ENCODE measurements at places on chromosomes 6 and 20.

- no peaks in the 10 kb centered on the region for H3K36me3 ChIP-seq
- H3K4me1 ChIP-seq = peaks cover 3% of the 10 kb centered on the region
- no peak for DNase-seq
- no peak overlapping the region for H3K4me3 ChIP-seq
- H3K27ac ChIP-seq = no peak overlapping the region
- no peaks in the 10 kb centered on the region for H3K27me3 ChIP-seq
These were observed 168.4 kb downstream of the EDN1 start for GRCh38 chr6:12458558-12458957.

GRCh38 chr6:46937642-46938041 lies 15.9 kb upstream of the ADGRF5 start:
- H3K27ac ChIP-seq = no peak overlapping the region
- no peak overlapping the region for H3K4me3 ChIP-seq
- no peaks in the 10 kb centered on the region for H3K36me3 ChIP-seq
- H3K4me1 ChIP-seq = no peaks in the 10 kb centered on the region
- DNase-seq = no peak

DNA sequence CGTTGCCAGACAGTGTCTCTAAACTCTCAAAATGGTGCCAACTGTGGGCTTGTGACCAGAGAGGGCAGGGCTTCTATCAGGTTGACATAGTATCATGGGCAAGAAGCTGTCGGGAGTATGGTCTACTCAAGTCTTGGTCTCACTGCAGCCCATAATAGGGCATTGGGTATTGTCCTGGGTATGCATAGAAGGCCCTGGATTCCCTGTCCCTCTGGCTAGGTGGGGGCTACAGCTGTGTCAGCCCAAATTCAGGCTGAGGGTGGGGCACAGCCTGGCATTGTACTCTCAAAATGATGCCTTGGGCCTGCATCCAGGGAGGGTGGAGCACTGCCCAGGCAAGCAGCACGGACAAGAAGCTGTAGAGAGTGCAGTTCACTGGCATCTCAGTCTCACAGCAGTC lies 408.8 kb upstream of the MAN1A1 start:
- H3K4me3 ChIP-seq = no peak overlapping the region
- no peaks in the 10 kb centered on the region for H3K27me3 ChIP-seq
- H3K36me3 ChIP-seq = no peaks in the 10 kb centered on the region
- H3K4me1 ChIP-seq = no peaks in the 10 kb centered on the region

GRCh38 chr6:110183292-110183885 lies 3.2 kb downstream of the CDC40 start:
- H3K27me3 ChIP-seq = no peaks in the 10 kb centered on the region
- DNase-seq = no peak
- no peak overlapping the region for H3K4me3 ChIP-seq
- H3K4me1 ChIP-seq = peaks cover 12% of the 10 kb centered on the region

- peak overlapping the region; percentile 83 for H3K4me3 ChIP-seq
- no peak for DNase-seq
- no peak overlapping the region for H3K27ac ChIP-seq
- no peaks in the 10 kb centered on the region for H3K36me3 ChIP-seq
- H3K27me3 ChIP-seq = peaks cover 44% of the 10 kb centered on the region
These were observed 3.1 kb downstream of the BMP6 start for GRCh38 chr6:7728855-7729590.

GRCh38 chr20:53081916-53082863 lies 110.0 kb downstream of the TSHZ2 start:
- no peaks in the 10 kb centered on the region for H3K36me3 ChIP-seq
- H3K4me3 ChIP-seq = no peak overlapping the region
- no peak for DNase-seq
- no peaks in the 10 kb centered on the region for H3K27me3 ChIP-seq

DNA sequence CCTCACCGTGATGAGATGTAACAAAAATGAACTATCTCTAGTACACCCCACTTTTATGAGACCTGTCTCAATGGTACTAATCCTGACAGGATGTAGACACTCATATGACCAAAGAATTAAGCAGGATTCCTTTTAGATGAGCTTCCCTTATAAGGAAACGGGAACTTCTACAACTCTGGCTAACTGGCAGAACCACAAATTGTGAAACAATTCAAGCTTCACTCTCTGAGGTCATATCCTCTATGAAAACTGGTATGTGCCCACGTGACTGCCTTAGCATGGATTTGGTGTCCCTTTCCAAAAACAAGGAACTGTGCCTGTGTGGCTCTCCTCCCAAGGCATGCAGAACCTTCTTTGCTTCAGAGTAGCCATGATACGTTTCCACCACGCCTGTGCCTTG lies 14.1 kb upstream of the CPNE5 start:
- no peak for DNase-seq
- H3K36me3 ChIP-seq = peaks cover 16% of the 10 kb centered on the region
- no peak overlapping the region for H3K4me3 ChIP-seq
- no peak overlapping the region for H3K27ac ChIP-seq

- DNase-seq = peak; percentile 62
- no peaks in the 10 kb centered on the region for H3K36me3 ChIP-seq
- H3K27ac ChIP-seq = peak overlapping the region; percentile 45
- H3K27me3 ChIP-seq = no peaks in the 10 kb centered on the region
- H3K4me3 ChIP-seq = peak overlapping the region; percentile 83
These were observed 29.9 kb upstream of the ZNF184 start for GRCh38 chr6:27502508-27503435.

DNA sequence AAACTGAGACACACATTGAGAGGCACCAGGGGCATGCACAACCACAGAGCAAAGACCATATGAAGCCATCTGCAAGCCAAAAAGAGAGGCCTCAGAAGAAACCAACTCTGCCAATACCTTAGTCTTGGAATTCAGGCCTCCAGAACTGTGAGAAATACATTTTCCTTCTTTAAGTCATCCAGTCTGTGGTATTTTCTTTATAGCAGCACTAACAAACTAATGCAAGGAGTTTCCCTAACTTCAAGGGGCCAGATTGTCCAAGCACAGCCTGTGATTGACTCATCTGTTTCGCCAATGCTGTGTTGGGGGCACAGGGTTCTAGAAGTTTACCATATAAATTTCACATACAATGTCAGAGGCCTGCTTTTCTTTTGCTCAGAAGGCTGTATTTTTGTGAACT lies 364.6 kb downstream of the GJA1 start:
- H3K4me1 ChIP-seq = no peaks in the 10 kb centered on the region
- H3K27me3 ChIP-seq = no peaks in the 10 kb centered on the region
- no peak for DNase-seq
- no peak overlapping the region for H3K27ac ChIP-seq
- no peak overlapping the region for H3K4me3 ChIP-seq

DNA sequence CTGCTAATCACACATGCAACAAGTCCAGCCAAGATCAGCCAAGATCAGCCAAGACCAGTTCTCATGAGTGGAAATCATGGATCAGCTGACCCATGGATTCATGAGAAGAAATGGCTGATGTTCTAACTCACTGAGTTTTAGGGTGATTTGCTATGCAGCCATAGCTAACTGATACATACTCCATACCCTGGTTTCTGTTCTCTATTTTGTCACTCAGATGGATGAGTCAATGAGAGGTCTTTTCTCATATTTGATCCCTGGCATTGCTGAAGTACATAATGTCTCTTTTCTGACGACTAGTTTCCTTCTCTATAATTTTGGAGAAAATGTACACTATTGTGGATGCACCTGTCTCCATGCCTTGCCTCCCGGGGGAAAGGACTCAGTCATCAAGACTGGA lies 118.4 kb upstream of the LY86 start:
- H3K4me1 ChIP-seq = peaks cover 2% of the 10 kb centered on the region
- no peaks in the 10 kb centered on the region for H3K36me3 ChIP-seq
- no peak overlapping the region for H3K4me3 ChIP-seq
- no peak overlapping the region for H3K27ac ChIP-seq
- H3K27me3 ChIP-seq = peaks cover 2% of the 10 kb centered on the region
- no peak for DNase-seq

GRCh38 chr6:165515963-165516624 lies 146.9 kb downstream of the PDE10A start:
- H3K27me3 ChIP-seq = no peaks in the 10 kb centered on the region
- no peak for DNase-seq
- H3K4me1 ChIP-seq = peaks cover 2% of the 10 kb centered on the region
- no peaks in the 10 kb centered on the region for H3K36me3 ChIP-seq

DNA sequence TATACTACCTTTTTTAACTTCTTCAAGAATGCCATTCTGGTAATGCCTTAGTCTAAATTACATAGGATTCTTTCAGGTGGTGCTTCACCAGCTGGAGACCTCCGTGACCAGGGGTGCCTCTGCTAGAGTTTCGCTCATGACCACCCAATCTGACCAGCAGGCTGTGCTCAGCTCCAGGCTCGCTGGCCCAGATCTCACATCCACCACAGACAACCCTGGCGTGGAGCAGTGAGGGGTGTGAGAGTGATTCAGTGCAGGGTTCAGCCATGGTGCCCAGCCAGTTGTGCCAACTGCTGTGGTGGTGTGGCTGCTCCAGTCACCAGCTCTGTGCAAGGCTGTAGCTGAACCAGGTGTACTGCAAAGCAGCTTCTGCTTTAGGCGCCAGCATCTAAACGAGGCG lies 198.6 kb downstream of the MMUT start:
- no peak overlapping the region for H3K27ac ChIP-seq
- H3K27me3 ChIP-seq = no peaks in the 10 kb centered on the region
- DNase-seq = no peak
- H3K36me3 ChIP-seq = no peaks in the 10 kb centered on the region
- H3K4me1 ChIP-seq = no peaks in the 10 kb centered on the region

- H3K27me3 ChIP-seq = no peaks in the 10 kb centered on the region
- DNase-seq = no peak
- H3K4me1 ChIP-seq = no peaks in the 10 kb centered on the region
- H3K4me3 ChIP-seq = no peak overlapping the region
- no peak overlapping the region for H3K27ac ChIP-seq
These were observed 253.8 kb upstream of the STXBP5 start for GRCh38 chr6:146950351-146950835.

DNA sequence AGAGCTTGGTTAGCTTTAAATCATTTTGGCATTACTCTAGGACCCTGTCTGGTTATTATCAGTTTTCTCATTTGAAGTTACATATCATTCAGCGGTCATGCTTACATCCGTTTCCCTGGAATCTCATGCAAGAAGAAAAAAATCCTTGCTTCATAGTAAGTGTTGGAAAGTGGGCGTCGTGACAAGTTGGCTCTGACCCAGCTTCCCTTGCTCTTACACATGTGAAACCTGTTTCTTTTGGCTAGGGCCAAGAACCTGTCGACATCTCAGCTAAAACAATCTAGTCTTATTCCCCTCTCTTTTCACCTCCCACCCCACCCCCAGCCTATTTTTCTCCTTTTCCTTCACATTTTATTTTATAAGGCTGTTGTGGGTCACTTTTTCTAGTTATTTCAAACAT lies 45.5 kb downstream of the ANKS1A start:
- no peaks in the 10 kb centered on the region for H3K4me1 ChIP-seq
- no peak for DNase-seq
- H3K4me3 ChIP-seq = no peak overlapping the region
- H3K27me3 ChIP-seq = no peaks in the 10 kb centered on the region

- H3K27ac ChIP-seq = no peak overlapping the region
- H3K36me3 ChIP-seq = peaks cover 4% of the 10 kb centered on the region
- no peaks in the 10 kb centered on the region for H3K27me3 ChIP-seq
- no peak for DNase-seq
- peaks cover 3% of the 10 kb centered on the region for H3K4me1 ChIP-seq
These were observed 39.0 kb downstream of the DSE start for GRCh38 chr6:116409756-116410155.

GRCh38 chr6:32195652-32195901 lies 3.1 kb upstream of the GPSM3 start:
- H3K4me3 ChIP-seq = peak overlapping the region; percentile 61
- H3K4me1 ChIP-seq = peaks cover 32% of the 10 kb centered on the region
- H3K27me3 ChIP-seq = no peaks in the 10 kb centered on the region
- peak; percentile 100 for DNase-seq

DNA sequence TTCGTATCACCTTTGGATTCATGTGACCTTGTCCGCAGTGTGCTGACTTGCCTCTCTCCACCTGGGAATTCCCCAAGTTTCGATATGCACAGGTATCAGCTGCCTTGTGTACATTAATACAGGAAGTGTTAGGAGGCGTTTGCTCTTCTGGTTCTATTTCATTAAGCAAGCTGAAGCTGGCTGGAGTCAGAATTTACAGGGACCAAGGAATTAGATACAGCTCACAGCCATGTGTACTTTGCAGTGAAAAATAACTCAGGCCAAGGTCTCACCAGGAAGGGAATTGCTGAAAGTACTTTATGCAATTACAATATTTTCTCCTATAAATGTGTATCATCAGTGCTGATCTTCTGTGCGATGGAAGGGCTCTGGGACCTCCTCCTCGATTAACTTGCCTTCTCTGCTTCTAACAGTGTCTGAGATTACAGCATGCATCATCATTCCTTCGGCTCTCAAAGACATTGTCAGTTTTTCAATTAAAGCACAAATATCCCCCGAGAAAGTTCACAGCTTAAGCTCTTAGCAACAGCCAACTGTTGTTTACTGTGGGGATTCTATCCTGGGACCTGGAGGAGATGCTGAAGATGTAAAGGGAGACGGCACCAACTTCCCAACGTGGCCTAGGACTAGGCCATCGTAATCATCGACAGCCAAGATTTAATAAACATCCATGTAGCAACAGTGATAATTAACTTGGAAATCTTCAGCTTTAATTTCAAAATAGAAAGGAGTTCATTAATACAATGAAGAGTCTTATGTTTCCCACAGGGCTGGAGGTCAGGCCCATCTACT lies 13.8 kb upstream of the TIAM2 start:
- no peaks in the 10 kb centered on the region for H3K27me3 ChIP-seq
- H3K4me1 ChIP-seq = no peaks in the 10 kb centered on the region
- DNase-seq = no peak
- no peaks in the 10 kb centered on the region for H3K36me3 ChIP-seq
- no peak overlapping the region for H3K4me3 ChIP-seq
- H3K27ac ChIP-seq = no peak overlapping the region

DNA sequence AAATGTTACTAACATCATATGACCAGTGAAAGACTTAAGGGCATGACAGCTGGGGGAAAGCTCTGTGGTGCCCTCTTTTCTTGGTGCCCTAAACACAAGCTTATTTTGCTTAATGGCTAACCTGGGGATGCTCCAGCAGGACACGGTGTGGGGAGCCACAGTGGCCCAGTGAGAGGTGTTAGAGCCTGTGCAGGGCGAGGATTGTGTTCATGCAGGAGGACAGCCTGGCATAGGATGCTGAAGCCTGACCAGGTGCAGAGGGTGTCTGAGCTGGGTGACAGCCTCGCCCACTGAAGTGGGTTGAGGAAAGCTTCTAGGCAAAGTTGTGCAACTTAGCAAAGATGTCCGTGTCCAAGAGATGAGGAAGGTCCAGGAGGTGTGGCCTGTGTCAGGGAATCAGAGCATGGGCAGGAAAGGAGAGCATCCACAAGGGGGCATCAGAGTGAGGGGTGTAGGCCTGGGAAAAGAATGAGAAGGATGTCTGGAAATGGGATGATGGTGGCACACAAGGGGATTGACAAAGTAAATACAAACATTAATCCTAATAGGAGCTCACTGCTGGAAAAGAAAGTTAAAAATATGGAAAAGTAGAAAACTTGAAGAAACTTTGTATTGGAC lies 33.9 kb downstream of the SLC17A4 start:
- no peak for DNase-seq
- H3K4me3 ChIP-seq = peak overlapping the region; percentile 46
- no peaks in the 10 kb centered on the region for H3K4me1 ChIP-seq
- no peak overlapping the region for H3K27ac ChIP-seq
- H3K27me3 ChIP-seq = no peaks in the 10 kb centered on the region
